ENCODE measurements at places on chromosomes 2 and 18.
A peak's percentile ranks its signal among the peaks of the same experiment; 100 is the strongest.

DNA sequence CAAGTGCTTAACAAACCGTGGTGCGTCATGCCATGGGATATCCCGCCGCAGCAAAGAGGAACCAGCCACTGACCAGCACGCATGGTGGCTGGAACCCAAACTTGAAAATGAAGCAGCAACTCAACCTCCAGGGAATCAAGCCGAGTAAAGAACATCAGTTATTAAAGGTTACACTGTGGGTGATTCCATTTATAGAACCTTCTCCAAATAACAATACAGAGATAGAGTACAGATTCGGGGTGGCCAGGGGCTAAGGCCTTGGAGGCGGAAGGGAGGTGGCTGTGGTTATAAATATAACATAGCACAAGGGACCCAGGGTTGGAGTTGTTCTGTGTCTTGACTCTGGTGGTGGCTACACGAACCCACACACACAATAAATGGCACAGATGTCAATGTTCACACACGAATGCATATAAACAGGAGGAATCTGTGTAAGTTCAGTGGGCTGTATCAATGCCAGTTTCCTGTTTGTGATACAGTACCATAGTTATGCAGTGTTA, 123.1 kb downstream of the EIPR1 start:
- no peak for DNase-seq

GRCh38 chr2:10344105-10345066, 41.7 kb downstream of the HPCAL1 start:
- peak; percentile 21 for DNase-seq

DNA sequence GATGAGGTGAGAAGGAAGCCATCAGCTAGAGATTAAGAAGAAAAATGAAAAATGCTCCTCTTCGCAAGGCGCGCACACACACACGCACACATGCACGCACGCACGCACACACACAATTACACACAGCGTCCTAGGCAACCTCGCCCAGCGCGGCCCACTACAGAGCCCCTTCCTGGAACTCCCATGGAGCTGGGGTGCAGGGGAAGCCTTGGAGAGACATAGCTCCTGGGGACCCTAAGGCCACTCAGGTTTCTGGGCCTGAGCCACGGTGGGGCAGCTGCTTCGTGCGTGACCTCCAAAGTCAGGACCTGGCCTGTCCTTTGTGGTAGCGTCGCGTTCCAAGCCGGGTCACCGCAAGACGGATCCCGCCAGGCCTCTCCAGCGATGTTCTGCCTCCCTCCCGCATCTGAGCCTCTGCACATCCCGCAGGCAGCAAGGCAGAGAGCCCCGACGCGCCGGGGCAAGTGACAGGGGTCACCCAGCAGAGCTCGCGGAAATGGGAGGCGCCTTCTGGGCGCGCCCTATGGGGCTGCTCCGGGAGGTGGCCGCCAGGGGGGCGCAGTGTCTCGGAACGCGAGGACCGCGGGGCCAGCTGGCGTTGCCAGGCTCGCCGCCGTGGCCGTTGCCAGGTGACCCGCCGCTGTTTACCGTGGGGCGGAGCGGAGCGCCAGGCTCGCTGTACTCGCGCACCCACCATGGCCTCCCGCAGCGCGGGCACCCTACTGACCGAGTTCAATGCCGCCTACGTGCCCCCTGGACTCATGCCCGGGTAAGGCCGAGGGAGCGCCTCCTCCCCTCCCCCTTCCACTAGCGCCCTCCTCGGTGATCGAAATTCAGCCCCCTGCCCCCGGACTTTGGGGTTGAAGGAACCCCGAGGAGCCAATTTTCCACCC, 79.0 kb downstream of the CIB4 start:
- DNase-seq = peak; percentile 4

GRCh38 chr2:219249203-219249980, 3.7 kb upstream of the TUBA4B start:
- peak; percentile 79 for DNase-seq

DNA sequence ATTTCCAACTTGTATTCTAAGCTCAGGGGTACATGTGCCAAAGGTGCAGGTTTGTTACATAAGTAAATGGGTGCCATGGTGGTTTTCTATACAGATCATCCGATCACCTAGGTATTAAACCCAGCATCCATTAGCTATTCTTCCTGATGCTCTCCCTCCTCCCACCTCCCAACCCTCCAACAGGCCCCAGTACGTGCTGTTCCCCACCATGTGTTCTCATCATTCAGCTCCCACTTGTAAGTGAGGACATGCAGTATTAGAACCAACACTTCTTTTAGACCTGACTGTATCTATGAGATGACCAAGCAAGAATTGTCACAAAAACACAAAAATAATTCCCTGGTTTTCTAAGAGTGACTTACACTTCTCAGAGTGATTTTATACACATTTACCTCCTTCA, 83.0 kb downstream of the VIT start:
- DNase-seq = no peak

DNA sequence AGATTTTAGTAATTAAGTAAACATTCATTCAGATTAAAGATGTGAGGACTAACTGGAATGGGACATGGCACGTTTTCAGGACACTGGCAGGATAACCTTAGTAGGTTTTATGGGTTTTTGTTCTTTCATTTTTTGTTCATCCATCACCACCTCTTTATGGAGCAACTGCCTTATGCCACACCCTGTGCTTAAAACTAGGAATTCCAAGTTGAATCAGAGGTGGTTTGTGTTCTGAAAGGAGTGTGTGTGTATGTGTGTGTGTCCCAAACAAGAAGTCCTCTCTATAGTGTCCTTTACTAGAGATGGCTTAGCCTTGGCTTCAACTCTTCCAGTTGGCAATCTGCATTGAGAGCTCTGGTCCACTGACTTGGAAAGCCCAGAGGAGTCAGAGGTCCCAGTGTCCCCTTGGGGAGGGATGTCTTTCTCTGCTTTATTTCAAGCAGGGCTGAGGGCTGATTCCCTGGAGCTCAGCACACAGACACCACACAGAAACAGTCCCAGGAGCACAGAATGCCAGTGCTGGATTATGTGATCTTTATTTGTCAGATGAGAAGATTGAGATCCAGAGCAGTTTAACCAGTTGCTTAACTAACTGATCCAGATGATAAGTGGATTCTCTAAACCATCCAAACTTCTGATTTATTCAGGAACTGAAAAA, 25.2 kb downstream of the RHOB start:
- peak; percentile 17 for DNase-seq

- peak; percentile 36 for DNase-seq
These were observed 10.9 kb downstream of the INPP4A start for GRCh38 chr2:98455494-98455976.

GRCh38 chr2:123364243-123364896, 660.7 kb upstream of the CNTNAP5 start:
- no peak for DNase-seq

GRCh38 chr2:72694715-72695496, 130.9 kb downstream of the EXOC6B start:
- DNase-seq = peak; percentile 81

Data from AG10803 (cell line).